Activated naive CD4-positive, alpha-beta T cell treated with anti-CD3 and anti-CD28 coated beads for 36 hours (primary cell): ENCODE measurements at places on chromosomes 2 and 18.

GRCh38 chr2:133836691-133837345 lies 268.6 kb upstream of the NCKAP5 start:
- DNase-seq: no peak

DNA sequence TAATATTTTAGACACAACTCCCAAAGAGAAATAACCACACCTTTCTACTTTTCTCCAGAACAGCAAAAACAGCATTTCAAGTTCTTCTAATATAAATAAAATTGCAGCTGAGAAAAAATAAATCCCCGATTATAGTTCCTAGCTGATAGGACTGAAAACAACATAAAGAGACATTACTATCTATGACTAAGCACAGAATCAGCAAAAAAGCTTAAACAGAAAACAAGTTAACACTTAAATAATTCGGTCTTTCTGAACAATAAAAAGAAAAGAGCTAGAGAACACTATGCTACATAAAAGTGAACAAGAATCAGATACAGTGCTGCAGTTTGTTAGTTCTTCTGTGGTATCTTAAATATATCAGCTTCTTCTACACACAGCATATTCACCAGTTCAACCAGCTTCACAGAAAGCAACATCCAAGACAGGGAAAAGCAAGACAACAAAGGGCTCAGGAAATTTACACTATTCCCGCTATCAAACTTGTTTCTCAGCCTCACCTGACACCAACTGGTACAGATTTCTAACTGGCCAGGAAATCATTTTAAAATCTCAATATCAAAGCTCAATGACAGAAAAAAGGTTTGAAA lies 28.6 kb downstream of the FEZ2 start:
- no peak for DNase-seq

DNA sequence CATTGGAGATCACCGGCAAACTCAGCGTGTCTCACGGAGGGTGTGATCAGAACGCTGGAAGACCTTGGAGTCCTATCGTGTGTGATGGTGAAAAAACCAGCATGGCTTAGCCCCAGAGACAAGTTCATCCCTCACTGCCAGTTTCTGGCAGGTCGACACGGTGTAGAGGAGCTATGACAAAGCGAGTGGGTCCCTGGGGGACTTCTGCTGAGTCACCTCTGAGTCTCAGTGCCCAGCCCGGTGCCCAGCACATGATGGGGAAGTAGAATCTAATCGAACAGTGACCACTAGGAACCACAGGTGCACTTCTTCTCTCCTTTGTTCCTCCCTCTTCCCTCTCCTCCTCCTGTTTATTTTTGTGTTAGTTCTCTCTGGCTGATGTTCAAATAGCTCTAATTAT lies 45.9 kb upstream of the KCNF1 start:
- no peak for DNase-seq

- DNase-seq: no peak
Observed at GRCh38 chr2:217631115-217631514, 371.7 kb downstream of the TNS1 start.

DNA sequence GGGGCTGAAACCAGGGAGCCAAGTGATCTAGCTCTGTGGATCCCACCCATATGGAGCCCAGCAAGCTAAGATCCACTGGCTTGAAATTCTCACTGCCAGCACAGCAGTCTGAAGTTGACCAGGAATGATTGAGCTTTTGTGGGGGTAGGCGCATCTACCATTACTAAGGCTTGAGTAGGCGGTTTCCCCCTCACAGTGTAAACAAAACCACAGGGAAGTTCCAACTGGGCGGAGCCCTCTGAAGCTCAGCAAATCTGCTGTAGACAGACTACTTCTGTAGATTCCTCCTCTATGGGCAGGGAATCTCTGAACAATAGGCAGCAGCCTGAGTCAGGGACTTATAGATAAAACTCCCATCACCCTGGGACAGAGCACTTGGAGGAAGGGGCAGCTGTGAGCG lies 96.7 kb downstream of the CCDC148 start:
- peak; percentile 21 for DNase-seq

GRCh38 chr2:4219101-4219500 lies 515.7 kb downstream of the DCDC2C start:
- DNase-seq: no peak

- DNase-seq: no peak
Observed at GRCh38 chr2:9271691-9272090, 65.1 kb downstream of the ASAP2 start.

DNA sequence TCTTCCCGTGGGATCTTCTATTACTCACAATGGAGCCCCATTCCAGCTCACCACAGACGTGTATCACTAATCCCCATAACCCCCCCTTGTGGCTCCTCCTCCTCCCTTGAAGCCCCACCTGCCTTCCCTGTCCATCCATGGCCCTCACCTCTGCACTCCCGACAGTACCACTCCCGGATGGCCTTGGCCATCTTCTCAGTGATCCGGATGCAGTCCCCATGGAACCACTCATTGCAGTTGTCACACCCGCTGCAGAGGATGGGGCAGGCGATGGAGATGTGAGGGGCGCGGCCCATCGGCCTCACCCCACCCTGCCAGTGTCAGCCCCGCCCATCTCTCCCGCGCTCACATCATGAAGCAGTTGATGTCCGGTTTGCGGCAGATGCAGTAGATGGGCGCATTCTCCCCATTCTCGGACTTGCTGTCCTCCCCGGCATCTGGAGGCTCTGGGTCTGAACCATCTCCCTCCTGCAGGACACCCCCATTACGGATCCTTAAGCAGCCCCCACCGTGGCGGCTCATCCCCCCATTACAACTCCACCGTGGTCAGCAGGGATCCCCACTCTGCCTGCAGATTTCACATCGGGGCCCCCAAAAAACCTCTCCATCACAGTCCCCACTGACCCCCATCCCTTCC lies 983 bp downstream of the CXXC1 start:
- DNase-seq: no peak

DNA sequence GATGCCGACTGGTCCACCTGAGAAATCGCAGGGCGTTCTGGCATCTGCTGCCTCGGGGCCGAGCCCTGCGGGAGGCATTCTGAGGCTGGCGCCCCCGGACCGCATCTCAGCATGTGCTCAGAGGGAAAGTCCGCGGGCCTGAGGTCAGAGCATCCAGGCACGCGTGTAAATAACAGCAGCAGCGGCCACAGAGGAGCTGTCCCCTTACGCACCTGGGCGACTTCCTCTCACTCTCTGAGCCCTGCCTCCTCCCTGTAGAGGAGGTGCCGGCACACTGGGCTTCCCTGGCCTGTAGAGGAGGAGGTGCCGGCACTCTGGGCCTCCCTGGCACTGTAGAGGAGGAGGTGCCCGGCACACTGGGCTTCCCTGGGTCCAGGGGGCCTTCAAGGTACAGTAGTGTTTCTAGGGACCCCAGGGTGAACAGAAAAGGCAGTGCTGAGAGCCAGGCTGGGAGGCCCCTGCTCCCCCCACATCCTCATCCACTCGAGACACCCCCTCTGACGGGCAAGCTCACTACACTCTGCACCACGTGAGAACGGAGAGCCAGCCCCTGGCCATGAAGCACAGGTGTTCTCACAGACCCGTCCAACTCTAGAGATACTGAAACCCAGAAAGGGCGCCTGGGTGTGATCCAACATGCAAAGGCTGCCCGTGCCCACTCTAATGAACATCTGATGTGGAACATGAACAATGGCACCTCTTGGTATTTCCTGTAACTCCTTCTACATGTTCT lies 263.5 kb downstream of the HDAC4 start:
- no peak for DNase-seq

DNA sequence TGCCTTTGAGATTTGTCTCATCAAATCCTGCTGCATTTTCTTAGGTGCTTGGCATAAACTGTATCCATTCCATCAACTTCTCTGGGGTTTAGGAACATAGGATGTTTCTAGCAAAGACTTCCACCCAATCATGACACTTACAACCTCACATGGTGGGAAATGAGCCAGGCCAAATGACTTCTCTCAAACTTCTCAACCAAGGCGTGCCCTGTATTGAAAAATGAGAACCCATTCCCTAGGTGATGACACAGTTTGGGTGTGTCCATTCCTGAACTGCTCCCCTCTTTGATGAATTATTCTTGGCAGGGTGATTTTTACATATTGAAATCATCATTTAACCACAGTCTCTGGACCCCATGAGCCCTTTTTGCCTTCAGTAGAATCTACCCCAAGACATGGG lies 161.1 kb downstream of the EN1 start:
- no peak for DNase-seq

- no peak for DNase-seq
Observed at GRCh38 chr2:236852100-236852976, 233.4 kb upstream of the COPS8 start.

GRCh38 chr2:11945139-11946126 lies 199.0 kb downstream of the LPIN1 start:
- peak; percentile 32 for DNase-seq

DNA sequence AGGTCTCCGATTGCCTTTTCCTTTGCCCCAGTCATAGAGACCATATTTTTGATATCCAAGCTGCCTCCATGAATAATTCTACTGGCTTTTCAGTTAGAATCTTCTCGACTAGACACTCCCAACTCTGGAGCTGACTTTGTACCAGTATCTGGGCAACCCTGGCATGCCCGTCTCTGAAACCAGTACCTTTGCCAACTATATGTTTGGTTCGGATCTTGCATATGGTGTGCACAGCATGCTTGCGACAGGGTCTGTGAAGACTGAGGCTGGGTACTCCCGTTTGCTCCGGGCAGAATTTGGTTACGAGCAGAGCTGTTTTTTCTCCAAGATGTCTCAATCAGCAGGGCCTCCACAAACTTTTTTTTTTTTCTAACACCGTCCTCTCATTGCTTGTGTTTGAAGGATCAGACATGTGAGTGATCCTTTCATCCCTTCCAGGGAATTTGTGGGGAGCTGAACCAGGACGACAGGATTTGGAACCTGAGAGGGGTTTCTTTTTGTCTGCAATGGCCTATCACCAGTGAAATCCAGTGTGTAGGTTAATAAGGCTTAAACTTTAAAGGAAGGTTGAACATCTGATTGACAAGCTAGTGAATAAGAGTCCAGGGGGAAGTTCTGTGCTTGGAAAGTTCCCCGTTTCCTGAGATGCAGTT lies 322.3 kb downstream of the MYCN start:
- no peak for DNase-seq

- no peak for DNase-seq
Observed at GRCh38 chr2:5975401-5975800, 283.2 kb downstream of the SOX11 start.

- DNase-seq: no peak
Observed at GRCh38 chr18:24862201-24862816, 401.9 kb downstream of the HRH4 start.

- no peak for DNase-seq
Observed at GRCh38 chr2:173397539-173397938, 42.9 kb downstream of the CDCA7 start.
